ENCODE measurements at places on chromosomes 2 and 18. TPM values are rescaled to one million over a fixed set of nuclear protein-coding genes. Genes with fewer than 3 reads are reported as not detected.

DNA sequence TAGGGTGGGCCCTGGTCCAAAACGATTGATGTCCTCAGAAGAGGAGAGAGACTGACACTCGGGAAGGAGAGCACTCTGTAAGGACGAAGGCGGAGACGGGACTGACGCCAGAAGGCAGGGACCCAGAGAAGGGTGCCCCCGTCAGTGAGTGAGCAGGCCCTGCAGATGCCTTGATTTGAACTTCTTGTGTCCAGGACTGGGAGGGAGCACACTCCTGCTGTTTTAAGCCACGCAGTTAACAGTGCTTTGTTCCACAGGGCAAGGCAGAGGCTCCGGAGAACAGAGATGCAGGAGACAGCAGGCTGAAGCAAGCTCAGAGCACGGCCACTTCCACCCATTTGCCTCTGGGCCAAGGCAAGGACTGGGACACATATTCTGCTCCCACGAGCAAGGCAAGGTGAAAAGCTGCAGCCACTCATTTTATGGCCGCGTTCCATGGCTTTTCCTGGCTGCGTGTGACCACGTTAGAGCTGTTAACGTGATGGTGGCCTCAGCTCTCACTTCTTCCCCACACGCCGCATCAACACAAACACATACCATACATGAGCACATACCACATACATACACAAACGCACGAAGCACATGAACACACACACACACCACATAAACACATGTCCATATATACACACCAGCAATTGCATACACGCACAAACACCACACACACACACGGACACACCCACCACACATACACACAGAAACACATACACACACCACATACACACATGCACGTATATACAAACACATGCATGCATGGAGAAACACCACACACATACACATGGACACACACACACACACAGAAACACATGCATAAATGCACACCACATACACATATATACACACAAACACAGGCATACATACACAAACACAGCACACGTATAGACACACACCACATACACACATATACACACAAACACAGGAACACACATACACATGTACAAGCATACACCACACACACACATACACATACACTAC, 521.0 kb upstream of the MYT1L start:
- no peak overlapping the region for H3K27ac ChIP-seq
- H3K4me1 ChIP-seq = no peaks in the 10 kb centered on the region
- H3K4me3 ChIP-seq = no peak overlapping the region
- DNase-seq = no peak
- H3K36me3 ChIP-seq = no peaks in the 10 kb centered on the region

The PDCD1 gene
- not detected for total RNA-seq

DNA sequence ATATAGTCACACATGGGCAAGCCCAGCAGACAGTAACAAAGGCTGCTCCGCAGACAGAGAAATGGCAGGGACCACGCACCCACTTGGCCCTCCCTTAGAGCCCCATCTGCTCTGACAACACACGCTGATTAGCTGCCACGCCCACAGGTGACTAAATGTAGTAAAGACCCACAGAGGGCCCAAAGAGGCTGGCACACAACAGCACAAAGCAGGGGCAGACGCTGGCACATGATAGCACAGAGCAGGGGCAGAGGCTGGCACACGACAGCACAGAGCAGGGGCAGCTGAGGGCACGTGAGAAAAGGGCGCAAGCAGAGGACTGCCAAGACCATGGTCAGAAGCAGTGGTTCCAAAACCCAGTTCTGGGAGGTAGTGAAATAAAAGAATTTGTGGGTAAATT, 10.6 kb downstream of the AFG3L2 start:
- H3K27me3 ChIP-seq = no peaks in the 10 kb centered on the region
- H3K27ac ChIP-seq = no peak overlapping the region
- no peaks in the 10 kb centered on the region for H3K4me1 ChIP-seq
- no peak for DNase-seq
- peaks cover 54% of the 10 kb centered on the region for H3K36me3 ChIP-seq

The SOWAHC gene
- 17.7 TPM for total RNA-seq
